Ecto neural progenitor cell (in vitro differentiated cells): ENCODE measurements at places on chromosomes 7 and 10.

- DNase-seq = peak; percentile 52
These were observed 6.9 kb upstream of the CREB3L2 start for GRCh38 chr7:138008588-138009349.

DNA sequence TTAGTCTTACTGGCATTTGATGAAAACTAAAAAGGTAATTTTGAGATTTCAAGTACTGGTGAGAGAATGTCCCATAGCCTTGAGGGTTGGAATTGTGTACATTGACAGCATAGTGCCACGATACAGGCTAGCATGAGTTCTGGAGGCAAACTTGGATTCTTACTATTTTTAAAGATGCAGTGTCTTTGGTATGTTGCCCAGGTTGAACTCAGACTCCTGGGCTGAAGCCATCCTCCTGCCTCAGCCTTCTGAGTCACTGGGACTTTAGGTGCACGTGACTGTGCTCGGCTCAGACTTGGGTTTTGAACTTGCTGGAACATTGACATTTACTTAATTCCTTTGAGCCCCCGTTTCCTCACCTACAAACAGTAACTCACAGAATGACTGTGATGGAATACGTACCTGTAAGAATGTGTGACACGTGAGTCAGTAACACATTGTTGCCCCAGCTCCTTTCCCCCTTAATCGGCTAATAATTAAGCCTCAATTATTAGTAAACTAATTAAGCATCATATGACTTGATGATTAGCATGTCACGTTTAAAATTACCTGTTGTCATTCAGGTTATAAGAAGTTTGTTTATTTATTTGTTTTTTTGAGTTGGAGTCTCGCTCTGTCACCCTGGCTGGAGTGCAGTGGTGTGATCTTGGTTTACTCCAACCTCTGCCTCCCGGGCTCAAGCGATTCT is 10.6 kb downstream of the DNAJB6 start:
- DNase-seq = no peak

- no peak for DNase-seq
These were observed 885 bp upstream of the SYPL1 start for GRCh38 chr7:106112972-106113421.

GRCh38 chr10:89981891-89982290 is 280.5 kb downstream of the KIF20B start:
- DNase-seq = no peak

GRCh38 chr10:79250259-79250658 is 97.0 kb upstream of the PPIF start:
- no peak for DNase-seq

- no peak for DNase-seq
These were observed 119.0 kb downstream of the FANK1 start for GRCh38 chr10:126015413-126015812.

DNA sequence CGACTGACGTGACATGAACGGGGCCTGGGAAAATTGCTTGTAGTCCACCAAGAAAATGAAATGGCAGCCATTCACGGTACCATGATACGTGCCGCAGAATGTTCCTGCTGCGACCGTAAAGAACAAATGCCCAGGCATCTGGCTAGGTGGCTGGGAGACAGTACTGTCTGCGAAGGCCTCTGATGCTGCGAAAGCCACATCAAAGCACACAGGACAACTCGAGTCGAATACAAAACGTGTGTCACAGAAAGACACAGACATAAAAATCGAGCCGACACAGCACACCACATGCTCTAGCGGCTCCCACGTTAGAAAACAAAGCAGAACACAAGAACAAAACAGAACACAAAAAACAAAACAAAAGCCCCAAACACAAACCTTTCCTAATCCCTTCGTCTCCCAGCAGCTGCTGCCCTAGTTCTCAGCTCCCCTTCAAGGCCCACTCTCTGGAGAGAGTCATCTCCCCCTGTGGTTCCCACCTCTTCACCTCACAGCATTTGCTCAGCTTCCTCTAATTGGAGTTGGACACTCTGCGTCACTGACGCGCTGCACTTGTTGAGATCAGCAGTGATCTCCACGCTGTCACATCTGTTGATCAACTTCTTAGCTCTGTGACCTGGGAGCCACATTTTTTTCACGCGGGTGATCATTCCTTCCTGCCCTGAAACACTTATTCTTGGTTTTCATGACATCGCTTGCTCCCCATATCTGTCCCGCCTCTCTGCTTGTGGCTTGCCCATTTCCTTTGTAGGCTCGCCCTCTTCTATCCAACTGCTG is 112.2 kb downstream of the CLEC2L start:
- no peak for DNase-seq

DNA sequence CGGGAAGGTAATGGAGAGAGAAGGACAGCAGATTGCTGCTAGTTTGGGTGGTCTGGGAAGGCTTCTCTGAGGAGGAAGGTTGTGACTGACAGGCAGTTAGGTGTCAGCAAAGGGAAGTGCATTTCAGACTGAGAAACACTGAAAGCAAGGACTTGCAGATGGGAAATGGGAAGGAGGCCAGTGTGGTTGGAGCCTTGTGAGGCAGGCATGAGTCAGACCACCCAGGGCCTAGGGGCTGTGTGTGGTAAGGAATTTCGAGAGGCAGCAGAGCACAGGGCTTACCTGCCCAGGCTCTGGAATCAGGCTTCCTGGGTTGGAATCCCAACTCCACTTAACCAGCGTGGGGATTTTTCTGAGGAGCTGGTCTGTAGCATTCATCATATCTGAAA is 53.5 kb downstream of the NRF1 start:
- no peak for DNase-seq

- DNase-seq = no peak
These were observed 5.4 kb upstream of the HSPB1 start for GRCh38 chr7:76296743-76297740.

DNA sequence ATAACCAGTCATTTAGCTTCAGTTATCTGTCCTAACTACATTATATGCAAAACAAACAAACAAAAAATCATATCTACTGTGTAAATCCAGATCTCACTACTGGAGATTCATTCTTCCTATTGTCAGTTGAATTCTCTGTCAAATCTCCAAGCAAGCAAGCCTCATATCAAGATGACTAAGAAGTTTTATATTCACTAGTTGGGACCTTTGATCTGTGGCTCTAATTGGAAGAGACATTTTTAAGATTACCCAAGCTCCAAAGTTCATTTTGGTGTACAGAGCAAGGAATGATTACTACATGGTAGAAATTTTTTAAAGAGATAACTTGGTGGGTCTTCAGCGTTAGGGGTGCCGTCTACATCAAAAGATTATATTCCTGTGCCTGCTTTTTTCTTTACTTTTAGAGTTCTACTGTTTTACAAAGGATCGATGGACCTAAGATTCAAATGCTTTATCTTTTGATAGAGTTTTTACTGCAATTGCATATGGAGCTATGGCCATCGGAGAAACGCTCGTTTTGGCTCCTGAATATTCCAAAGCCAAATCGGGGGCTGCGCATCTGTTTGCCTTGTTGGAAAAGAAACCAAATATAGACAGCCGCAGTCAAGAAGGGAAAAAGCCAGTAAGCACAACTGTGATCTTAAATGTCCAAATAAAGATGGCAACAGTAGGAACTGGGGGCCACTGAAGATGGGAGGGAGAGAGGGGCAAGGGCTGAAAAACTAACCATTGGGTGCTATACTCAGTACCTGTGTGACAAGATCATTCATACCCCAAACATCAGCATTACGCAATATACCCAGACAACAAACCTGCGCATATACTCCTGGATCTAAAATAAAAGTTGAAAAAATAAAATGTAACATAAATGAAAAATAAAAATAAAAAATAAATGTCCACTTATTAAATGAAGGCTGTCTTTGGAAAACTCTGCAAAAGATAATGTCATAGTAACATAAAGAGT is 47.9 kb downstream of the SP8 start:
- no peak for DNase-seq

GRCh38 chr10:5334196-5334880 is 30.4 kb upstream of the UCN3 start:
- DNase-seq = no peak

- DNase-seq = no peak
These were observed 51.2 kb upstream of the TMEM229A start for GRCh38 chr7:124084024-124084423.

GRCh38 chr7:23966941-23967340 is 256.9 kb downstream of the STK31 start:
- no peak for DNase-seq

GRCh38 chr7:99731638-99732374 is 3.2 kb downstream of the CYP3A7 start:
- no peak for DNase-seq

DNA sequence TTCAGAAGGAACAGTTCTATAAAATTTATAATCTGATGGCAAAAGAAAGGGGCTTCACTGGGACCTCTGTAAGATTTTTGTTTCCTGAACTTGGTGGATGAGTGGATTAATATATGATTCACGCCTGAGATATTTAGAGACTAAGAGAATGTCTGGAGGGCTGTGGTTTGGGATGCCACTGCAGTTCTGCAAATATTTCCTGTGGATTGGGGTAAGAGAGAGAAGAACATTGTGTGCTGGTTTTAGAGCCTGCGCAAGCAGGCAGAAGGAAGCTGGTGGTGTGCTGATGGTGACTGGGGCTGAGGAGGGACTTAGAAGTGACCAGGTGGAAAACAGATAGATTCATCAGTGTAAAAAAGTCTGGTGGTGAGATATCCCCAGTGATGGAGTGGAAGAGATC is 87.0 kb downstream of the SUGCT start:
- DNase-seq = no peak
